Fibroblast of mammary gland (primary cell): ENCODE measurements at places on chromosomes 2 and 18.

DNA sequence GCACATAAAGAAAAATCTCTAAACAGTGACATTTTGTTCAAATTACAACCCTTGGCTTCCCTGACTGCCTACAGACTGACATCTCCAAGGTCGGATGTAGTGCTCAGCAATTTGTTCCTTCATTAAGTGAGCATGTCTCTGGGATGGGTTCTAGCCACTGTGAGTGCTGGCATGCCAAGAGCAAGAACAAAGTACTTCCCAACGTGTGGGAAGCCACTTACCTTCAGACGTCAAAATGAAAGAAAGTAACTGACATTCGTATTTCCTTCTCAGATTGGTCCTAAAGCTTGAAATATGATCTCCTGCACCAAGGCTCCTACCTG is 193.8 kb downstream of the SLC8A1 start:
- DNase-seq = no peak

DNA sequence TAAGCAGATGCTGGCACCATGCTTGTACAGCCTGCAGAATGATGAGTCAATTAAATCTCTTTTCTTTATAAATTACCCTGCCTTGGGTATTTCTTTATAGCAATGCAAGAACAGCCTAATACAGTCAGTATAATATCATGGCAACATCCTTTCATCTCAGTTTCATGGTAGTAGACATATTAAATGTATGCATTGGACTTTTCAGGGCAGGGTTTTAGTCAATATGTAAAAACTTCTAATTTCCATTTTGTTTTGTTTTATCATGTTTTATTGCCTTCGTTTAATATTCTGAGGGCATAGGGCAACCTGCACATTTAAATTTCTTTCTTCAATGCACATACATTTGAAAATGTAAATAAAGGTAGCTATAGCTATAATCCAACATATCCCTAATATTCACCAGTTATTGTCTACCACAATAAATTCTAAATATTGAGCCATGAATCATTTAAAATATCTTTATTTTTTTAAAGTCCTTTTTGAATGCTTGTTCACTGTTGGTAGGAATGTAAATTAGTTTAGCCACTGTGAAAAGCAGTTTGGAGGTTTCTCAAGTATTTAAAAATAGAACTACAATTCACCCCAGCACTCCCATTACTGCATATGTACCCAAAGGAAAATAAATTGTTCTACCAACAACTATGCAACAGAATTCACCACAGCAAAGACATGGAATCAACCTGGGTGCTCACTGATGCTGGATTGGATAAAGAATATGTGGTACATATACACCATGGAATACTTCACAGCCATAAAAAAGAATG is 41.8 kb upstream of the GRB14 start:
- DNase-seq = no peak

- DNase-seq = no peak
Measured at GRCh38 chr2:77962943-77963342, 440.8 kb upstream of the LRRTM4 start.

DNA sequence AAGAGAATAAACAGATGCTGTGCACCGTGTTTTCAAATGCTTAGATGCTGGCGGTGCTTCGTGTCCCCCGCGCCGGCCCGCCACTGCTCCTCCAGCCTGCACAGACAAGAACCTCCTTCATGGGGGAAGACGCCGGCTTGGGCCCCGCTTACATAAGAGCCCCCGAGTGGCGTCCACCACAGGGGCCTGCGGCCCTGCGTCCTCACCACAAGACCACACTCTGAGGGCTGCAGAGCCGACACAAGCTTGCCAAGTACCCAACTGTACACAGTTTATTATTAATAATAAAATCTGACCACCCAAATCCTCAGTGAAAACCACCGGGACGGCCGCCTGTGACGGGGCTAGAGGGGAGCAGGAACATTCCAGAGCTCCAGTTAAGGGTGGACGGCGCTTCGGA is 232.2 kb downstream of the HDAC4 start:
- DNase-seq = no peak

- DNase-seq = peak; percentile 84
Measured at GRCh38 chr18:11688972-11689668, at the start of gene GNAL. Gene GNAL, plus strand, starts transcription at chr18:11689264. Its CDS starts 300 bp downstream, at chr18:11689564.

- no peak for DNase-seq
Measured at GRCh38 chr2:66050392-66050791, 384.5 kb upstream of the MEIS1 start.

GRCh38 chr18:79445696-79446561 is 50.2 kb downstream of the NFATC1 start:
- no peak for DNase-seq

GRCh38 chr2:48397846-48398245 is 132.1 kb upstream of the STON1 start:
- DNase-seq = no peak

DNA sequence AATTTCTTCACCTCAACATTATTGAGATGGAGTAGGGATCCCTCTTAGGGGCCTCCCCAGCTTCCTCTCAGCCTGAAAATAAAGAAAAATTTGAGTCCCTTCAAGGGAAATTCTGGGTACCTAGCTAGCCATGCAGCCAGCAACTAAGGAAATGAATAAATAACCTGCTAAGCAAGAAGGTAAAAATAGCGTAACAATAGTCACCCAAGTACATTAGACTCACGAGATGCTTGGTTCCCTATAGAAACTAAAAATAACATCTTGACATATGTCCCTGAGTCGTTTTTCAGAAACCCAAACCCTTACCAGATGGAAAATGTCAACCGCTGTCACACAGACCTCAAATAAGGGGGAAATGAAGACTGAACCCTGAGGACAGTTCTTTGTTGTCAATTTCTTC is 51.9 kb downstream of the CACNB4 start:
- no peak for DNase-seq

DNA sequence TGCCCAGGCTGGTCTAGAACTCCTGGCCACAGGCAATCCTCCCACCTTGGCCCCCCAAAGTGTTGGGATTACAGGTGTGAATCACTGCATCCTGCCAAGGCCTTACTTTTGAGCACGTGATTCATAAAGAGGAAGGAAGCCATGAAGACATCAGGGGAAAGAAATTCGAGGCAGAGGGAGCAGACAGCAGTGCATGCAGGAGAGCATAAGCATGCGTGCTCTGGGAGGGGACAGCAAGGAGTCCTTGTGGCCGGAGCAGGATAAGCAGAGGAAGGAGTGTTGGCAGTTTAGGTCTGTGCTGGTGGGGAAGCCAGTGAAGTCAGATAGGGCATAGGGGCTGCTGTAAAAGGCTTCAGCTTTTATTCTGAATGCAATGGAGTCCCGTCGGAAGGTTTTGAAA is 400.5 kb upstream of the RAB12 start:
- no peak for DNase-seq

- peak; percentile 2 for DNase-seq
Measured at GRCh38 chr18:37460604-37461003, 105.0 kb downstream of the CELF4 start.

DNA sequence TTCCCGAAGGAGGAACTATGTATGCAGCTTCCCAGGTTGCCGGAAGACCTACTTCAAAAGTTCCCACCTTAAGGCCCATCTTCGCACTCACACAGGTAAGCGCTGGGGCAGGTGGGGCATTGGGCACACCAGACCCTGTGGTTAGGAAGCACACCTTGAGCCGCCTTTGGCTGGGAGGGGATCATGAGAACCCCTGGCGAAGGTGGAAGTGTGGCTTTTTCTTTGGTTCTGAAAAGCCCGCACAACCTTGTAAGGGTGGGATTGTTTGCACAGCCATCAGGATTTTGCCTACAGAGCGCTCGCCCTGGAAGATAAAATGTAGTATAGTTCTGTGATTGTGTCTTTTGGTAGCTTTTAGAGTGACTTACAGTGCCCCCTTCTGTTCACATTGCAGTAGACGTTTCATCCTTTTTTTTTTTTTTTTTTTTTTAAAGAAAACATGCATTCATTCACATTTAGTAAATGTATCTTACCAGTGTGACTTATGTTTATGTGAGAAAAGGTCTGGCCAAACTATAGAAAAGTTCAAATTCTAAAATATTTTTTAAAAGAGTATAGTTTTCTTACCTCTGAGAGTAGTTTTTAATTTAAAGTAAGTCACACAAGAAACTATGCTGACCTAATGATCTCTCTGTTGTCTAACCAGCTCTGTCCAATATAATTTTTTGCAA is 5.3 kb downstream of the KLF11 start:
- peak; percentile 71 for DNase-seq

GRCh38 chr2:176169181-176169580 is 12.1 kb downstream of the HOXD3 start:
- no peak for DNase-seq

GRCh38 chr2:181106789-181107627 is 126.6 kb downstream of the UBE2E3 start:
- DNase-seq = peak; percentile 93

- DNase-seq = no peak
Measured at GRCh38 chr2:85754313-85755095, 713 bp downstream of the ATOH8 start.

DNA sequence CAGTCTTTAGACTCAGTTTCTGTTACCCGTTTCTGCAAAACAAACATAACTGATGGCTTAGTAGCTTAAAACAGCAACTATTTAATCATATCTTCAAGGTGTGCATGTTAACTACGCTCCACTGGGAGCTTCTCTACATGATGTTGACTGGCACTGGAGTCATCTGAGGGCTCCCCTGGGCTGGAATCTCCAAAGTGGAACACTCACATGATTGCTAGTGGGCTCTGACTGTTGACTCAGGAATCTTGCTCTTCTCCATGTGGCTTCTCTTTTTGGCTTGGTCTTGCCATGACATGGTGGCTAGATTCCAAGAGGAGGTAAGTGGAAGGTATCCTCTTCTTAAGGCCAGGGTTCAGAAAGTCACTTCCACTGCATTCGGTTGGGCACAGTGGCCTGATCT is 160.8 kb downstream of the PMAIP1 start:
- DNase-seq = peak; percentile 17

DNA sequence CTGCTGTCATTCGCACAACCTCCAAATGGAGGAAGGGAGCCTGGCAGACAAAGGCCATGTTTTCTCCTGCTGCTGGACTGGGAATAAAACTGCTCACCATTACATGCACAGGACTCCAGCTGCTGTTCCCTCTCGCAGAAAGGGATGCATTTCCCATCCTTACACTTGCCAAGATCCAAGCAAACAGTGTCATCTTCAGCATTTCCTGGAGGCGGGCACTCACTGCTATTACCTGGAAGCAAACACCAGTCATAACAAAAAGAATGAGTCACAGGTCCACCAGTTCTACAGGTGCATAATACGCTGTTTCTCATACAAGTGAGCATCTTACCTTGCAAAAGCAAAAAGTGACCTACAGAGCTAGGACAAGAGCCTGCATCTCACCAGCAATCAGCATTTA is 22.7 kb downstream of the IAH1 start:
- no peak for DNase-seq

DNA sequence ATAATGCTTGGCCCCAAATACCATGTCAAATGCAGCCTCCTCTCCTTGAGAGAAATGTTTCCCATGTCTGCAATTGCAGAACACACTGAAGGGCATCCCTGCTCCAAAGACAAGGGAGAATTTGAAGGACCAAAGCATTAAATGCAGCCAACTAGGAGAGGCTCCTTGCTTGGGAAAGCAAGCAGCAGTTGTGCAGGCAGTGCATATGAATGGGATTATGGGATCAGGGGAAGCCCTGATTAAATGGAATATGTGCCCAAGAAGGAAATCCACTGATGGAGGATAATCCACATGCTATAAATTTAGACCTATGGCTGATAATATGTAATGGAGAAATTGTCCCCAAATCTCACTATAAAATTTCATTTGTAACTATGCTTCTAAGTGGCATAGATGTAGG is 116.1 kb downstream of the NCKAP5 start:
- DNase-seq = no peak

- no peak for DNase-seq
Measured at GRCh38 chr2:119276864-119277263, 53.2 kb downstream of the STEAP3 start.

- no peak for DNase-seq
Measured at GRCh38 chr2:167398873-167399272, 510.6 kb downstream of the XIRP2 start.

DNA sequence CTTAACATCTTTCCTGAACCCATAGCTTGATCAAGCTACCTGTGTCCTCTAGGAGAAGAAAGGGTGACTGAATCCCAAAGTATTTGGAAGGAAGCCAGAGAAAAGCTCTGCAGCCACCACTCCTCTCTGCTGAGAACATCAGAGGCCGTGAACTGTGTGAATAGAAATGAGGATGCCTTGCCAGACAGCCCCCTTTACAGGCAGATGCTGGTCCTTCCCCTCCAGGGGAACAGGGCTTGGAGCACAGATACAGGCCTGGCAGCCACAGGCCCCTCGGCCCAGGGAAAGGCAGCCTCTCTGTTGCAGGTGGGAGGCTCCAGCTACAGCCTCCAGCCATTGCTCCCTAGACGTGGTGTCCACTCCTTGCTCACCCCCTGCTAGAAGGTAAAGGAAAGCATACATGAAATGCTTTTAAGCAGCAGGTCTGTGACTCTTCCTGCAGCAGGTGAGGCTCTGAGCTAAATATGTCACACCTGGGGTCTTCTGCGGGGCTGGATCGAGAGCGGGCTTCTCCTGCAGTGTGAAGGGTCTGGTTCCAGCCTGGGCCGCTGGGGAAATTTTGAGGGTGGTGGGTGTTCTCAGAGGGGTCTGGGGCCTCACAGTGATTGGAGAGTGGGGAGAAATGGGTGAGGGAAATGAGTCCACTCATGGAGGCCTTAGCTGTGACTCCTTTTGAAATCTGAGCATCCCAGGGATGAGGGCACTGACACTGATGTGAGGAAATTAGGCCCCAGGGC is 234.0 kb downstream of the KLHL29 start:
- DNase-seq = no peak

GRCh38 chr18:79581406-79581805 is 98.2 kb upstream of the CTDP1 start:
- no peak for DNase-seq

DNA sequence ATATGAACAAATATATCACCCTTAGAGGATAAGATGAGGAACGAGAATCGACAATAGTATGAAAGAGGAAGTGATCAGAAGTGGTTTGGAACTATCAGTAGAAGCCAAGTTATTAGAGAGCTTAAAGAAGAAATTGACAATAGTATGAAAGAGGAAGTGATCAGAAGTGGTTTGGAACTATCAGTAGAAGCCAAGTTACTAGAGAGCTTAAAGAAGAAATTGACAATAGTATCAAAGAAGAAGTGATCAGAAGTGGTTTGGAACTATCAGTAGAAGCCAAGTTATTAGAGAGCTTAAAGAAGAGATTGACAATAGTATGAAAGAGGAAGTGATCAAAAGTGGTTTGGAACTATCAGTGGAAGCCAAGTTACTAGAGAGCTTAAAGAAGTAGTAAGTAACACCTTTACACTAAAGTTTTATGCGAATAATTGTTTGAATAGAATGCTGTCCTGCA is 175.5 kb downstream of the ZNF407 start:
- no peak for DNase-seq
